Upper lobe of left lung (tissue), 6 donors: ENCODE measurements at places on chromosomes 13 and 19. TPM values are rescaled to one million over a fixed set of nuclear protein-coding genes. Genes with fewer than 3 reads are reported as not detected.

CYP2F1 gene
- 1.6 TPM for total RNA-seq

SLC25A41 gene
- 0.24 TPM for total RNA-seq

SERTAD1 gene
- 2.1 TPM for total RNA-seq

KLK15 gene
- not detected for total RNA-seq

KLHL1 gene
- not detected for total RNA-seq

C1QTNF9B gene
- total RNA-seq: not detected

PCDH17 gene
- 38.0 TPM for total RNA-seq

CACNG7 gene
- not detected for total RNA-seq

GNA15 gene
- 29.8 TPM for total RNA-seq

APLP1 gene
- total RNA-seq: 5.4 TPM

FCER2 gene
- not detected for total RNA-seq

IGFL1 gene
- not detected for total RNA-seq

PGLYRP2 gene
- total RNA-seq: not detected

KANK2 gene
- 253 TPM for total RNA-seq

RYR1 gene
- 6.8 TPM for total RNA-seq

ZNF763 gene
- 7.9 TPM for total RNA-seq

CDC16 gene
- total RNA-seq: 59.9 TPM

ZNF772 gene
- 6.9 TPM for total RNA-seq

VMAC gene
- total RNA-seq: 8.4 TPM

IFNL1 gene
- not detected for total RNA-seq

PRMT1 gene
- 117 TPM for total RNA-seq

MAG gene
- not detected for total RNA-seq

APC2 gene
- 1.0 TPM for total RNA-seq

SOX1 gene
- total RNA-seq: not detected

SGCG gene
- not detected for total RNA-seq

TMTC4 gene
- 15.9 TPM for total RNA-seq

CGB5 gene
- not detected for total RNA-seq

ZNF296 gene
- 1.8 TPM for total RNA-seq

PCDH20 gene
- total RNA-seq: 17.6 TPM

C3 gene
- 1,221 TPM for total RNA-seq

OR10H1 gene
- not detected for total RNA-seq

IZUMO1 gene
- 2.1 TPM for total RNA-seq

NANOS3 gene
- not detected for total RNA-seq

COX6B2 gene
- not detected for total RNA-seq

AMH gene
- 6.3 TPM for total RNA-seq
